ENCODE measurements at places on chromosomes 1 and 21. TPM values are rescaled to one million over a fixed set of nuclear protein-coding genes. Genes with fewer than 3 reads are reported as not detected.

DNA sequence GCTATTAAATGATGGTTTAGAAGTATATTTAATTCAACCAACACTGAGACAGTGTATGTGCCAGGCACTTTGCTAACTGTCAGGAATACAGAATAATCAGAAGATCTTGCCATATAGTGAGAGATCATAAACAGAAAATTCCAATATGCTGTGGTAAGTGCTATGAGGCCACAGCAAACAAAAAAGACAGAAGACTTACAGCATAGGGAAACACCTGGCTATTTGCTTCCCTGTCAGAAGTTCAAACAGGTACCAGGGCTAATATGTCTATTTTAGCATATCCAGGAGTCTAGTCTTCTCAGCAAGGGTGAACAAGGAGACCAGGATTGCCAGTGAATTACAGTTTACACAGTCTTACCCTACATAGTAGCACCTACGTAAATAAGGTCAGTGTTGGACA, 30.4 kb downstream of the TRIT1 start:
- no peak for DNase-seq

- DNase-seq, result peak; percentile 22
These were observed 533.6 kb downstream of the PTPRC start for GRCh38 chr1:199172171-199173124.

DNA sequence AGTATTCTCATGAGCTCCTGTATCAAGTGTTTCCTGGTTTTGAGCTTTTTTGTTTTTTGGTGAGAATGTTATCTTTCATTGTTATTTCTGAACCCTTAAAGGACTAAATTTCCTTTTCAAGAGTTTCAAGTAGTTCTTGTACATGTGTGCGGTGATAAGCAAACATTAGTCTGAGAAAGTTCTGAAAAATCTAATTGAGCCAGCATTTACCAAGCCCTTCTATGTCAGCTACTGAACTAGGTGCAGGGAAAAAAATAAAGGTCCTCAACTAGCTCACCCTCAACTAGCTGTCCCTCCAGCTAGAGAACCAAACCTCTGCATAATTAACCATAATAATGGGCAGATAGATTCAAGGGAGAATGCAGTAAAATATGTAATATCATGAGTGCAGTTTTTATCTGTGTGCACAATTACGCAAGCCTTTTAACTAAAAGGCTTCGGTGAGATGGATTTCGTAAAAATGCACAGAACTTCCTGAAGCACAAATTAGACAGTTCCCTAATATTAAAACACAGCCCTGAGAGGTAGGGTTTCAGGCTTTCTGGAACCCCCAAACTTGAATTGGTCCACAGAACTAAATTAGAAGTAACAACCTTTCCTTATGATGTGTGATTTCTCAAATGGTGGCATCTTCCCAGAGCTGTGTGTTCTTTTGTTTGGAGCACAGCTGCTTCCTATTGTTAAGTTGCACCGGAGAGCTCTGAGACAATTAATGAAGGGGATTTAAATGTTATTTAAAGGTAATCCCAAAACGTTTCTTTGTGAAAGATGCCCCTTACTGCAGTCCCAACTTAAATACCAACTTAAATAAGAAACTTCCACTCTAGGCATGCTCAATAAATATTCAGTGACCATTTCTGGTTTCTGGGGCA, 165.8 kb downstream of the NFIA start:
- no peak for DNase-seq

Gene ITLN1
- not detected for total RNA-seq

DNA sequence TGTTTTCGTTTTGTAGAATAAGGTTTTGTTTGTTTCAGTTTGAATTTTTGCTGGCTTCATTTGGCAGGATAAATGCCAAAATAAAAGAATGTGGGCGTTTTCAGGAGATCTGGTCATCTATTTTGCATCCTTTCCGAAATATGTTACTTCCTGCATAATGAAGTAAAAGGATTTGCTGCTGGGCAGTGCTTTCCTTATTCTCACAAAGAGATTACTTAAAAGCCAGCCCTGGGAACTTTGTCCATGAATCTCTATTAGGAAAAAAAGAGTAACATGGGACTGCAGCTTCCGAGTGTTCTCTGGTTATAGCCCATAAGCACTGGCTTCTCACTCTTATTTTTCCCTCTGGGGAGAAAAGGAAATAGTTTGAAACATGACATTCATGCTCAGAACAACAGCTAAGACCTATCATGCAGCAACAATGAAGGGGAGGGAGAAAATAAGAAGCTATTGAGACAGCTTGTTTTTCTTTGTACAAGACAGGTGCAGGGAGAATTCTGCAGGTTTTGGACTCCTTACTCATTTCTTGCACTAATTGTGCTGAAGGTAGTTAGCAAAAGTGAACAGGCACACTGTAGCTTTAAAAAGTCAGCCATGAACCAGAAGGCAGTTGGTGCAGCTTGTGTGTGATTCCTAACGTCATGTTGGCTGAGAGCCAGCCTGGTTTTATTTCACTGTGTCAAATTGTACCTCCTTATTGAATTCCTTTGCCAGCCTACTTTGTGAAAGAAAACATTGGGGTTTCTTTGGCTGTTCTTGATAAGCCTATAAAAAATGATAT, at the start of gene SAMD13:
TSS of gene SAMD13 (plus strand) at position 705 of the 781 bp plus-strand sequence. CDS start 1,527 bp downstream, outside the sequence.
- peak; percentile 75 for DNase-seq

- no peak for DNase-seq
These were observed 558 bp upstream of the PGD start for GRCh38 chr1:10398278-10398733.

DNA sequence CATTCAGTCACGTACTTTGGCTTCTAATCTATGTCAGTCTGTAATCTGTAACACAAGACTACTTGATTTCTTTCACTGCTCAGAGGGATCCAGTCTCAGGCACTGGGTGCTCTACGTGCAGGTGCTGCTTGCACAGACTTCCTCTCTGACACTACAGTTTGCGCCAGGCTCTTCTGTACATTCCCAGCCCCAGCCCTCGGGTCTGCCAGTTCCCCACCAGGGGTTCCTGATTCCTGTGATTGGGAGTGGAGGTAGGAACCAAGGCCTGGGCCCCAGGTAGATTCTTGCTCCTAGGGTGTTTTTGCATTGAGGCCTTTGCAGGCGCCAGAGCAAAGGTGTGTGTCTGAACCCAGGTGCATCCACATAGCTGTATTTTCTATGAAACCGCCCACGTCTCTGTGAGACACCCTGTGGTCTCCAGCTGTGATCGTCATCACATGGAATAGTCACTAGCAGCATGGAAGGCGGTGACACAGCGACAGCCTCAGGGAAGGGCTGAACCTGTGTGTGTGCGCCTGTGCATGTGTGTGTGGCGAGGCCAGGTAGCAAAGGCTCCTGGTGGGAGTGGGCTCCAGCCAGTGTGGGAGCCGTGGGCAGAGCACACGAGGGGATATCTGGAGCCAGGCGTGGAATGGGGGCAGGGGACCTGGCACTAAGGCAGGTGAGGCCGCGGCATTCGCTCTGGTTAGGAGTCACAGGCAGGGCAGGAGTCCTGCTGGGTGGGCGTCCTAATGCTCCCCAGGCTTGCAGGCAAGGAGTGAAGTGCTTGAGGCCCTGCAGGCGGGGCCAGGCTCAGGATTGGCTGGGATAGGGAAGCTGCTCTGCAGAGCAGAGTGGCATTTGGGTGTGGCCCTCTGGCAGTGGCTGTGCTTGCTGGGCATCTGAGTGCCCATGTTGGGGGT, 5.2 kb downstream of the GJC2 start:
- no peak for DNase-seq

- DNase-seq, result no peak
These were observed 211.5 kb downstream of the TTLL7 start for GRCh38 chr1:83787246-83787998.

- DNase-seq, result no peak
These were observed 20.8 kb downstream of the MAB21L3 start for GRCh38 chr1:116131866-116132605.

- DNase-seq, result peak; percentile 18
These were observed 160.2 kb downstream of the DENND1B start for GRCh38 chr1:197614916-197615692.

DNA sequence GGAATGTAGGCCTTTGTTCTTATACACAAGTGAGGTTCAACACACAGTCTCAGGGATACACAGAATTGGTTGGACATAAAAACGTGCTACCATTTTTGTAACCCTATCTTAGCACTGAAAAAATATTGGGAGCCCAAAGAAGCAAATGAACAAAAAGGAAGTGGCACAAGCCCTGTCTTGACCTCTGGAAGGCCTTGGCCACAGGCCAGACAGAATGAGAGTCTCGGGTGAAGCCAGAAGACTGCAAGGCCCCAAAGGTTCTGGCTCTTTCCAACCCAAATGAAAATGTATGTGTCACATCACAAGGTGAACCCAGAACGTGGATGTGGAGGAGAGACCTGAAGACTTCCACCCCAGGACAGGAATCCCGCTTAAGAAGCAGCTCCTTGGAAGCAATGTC, 57.3 kb downstream of the PGBD5 start:
- DNase-seq, result no peak

GRCh38 chr1:42210421-42211133, 46.0 kb upstream of the GUCA2A start:
- DNase-seq, result no peak

- no peak for DNase-seq
These were observed 134.8 kb downstream of the BACH1 start for GRCh38 chr21:29433366-29434059.

Gene CNKSR1
- total RNA-seq, result 4.2 TPM

- DNase-seq, result no peak
These were observed 40.2 kb upstream of the MPZL1 start for GRCh38 chr1:167681451-167682098.
